Activated CD4-positive, CD25-positive, alpha-beta regulatory T cell treated with anti-CD3 and anti-CD28 coated beads, Interleukin-2, amount 50 U/mL, for 72 hours (primary cell): ENCODE measurements at places on chromosomes 6 and 20.

DNA sequence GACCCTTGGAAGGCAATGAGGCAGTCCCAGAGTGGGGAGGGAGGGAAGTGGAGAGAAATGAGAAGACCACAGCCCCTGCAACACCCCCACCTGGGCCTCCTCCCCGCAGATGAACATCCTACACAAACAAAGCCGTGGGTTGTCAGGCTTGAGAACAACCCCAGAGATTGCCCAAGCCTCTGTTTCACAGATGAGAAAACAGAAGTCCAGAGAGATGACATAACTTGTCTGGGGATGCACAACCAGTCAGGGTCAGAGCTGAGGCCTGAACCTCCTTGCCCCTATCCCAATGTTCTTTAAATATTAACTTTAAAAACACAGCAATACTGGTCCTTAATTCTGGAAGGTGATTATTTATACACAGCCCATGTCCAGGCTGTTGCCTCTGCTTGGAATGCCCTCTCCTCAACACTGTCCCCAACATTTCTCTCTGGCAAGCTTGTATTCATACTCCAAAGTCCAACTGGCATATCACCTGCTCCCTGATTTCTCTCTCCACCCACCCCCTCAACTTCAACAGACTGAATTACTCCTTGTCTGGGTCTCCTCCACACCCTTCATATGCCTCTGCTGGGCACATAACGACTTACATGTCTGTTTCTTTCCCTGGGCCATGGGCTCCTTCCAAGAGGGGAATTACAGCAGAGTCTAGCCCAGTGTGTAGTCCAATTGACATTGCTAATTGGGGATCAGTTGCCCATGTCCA, 135.5 kb upstream of the LRFN2 start:
- no peak for DNase-seq

- DNase-seq: no peak
Measured at GRCh38 chr6:12048609-12049008, 36.5 kb downstream of the HIVEP1 start.

GRCh38 chr6:137910843-137911456, 43.9 kb downstream of the TNFAIP3 start:
- DNase-seq: no peak

DNA sequence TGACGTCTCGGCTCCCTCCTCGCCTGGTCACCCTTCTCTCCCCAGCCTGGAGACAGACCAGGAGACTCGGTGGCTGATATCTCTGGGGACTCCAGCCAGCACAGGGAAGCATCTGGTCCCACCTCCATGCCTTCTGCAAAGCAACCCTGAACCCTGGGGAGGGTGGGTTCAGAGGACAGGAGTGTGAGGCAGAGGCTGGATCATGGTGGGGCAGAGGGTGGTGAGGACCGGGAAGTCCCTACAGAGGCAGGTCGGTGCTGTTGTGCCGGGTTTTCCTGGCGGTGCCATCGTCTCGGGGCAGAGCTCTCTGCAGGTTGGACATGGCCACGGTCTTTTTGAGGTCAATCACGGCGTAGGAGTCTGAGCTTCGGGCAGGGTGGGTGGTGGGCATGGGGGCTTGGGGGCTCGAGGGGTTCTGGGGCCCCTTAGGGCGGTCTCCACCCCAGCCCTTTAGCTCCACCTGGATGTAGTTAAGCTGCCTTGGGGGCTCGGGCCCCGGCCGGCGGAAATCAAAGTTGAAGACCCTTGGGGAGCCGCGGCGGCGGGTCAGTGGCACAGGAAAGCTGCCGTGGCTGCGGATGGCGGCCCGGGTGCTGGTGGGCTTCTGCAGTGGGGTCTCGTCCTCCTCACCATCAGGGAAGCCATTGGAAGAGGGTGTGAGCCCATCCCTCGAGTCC, 9.2 kb downstream of the FRS3 start:
- no peak for DNase-seq
